ENCODE measurements at places on chromosomes 1 and 21.

GRCh38 chr1:92374223-92374622, 75.4 kb downstream of the RPAP2 start:
- no peak for DNase-seq

DNA sequence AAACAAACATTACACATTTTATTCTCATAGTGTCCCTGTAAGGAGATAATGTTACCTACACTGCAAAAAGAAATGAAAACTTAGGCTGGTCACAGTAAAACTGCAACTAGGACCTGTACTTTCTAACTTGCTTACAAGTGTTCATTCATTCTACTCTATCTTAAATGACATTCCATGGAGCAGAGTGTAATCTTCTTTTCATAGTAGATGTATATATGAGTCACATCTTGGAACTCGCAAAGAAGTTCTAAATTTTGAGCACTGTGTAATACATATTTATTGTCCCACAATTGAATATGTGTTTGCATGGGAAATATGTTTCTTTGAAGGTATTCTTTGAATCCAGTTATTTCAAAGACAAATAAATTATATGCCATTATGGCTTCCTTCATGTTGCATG, 1258.5 kb upstream of the ADGRL2 start:
- no peak for DNase-seq

GRCh38 chr1:119956306-119956705, 60.0 kb upstream of the ADAM30 start:
- no peak for DNase-seq

DNA sequence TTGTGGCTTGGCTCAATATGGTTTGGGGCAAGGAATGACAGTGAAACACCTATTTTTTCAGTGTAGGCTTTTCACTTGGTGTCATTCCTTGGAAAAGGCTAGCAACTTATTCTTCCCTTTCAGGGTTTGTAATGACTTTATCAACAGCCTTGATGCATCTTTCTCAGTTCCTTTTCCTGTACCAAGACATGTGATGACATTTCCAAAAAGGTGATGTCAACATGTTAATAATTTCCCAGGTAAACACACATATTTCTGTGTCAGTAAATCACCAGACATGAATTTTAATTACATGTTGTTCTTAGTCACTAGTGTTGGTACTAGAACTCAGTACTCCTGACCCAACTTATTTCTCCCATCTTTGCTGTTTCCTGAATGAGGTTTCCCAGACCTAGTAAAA, 37.8 kb upstream of the RRP15 start:
- no peak for DNase-seq
